ENCODE measurements at places on chromosomes 4 and X. TPM values are rescaled to one million over a fixed set of nuclear protein-coding genes. Genes with fewer than 3 reads are reported as not detected.

The EXOC1L gene
- total RNA-seq: not detected

The SMIM14 gene
- 26.2 TPM for total RNA-seq

The TBX22 gene
- not detected for total RNA-seq

The RIPPLY1 gene
- total RNA-seq: not detected

The RBM47 gene
- total RNA-seq: 2.3 TPM

The DGKK gene
- not detected for total RNA-seq

The ZBTB49 gene
- total RNA-seq: 5.9 TPM

The CXCR3 gene
- not detected for total RNA-seq

The UBL4A gene
- 33.0 TPM for total RNA-seq

The SRPK3 gene
- total RNA-seq: 0.44 TPM

The TRAM1L1 gene
- 1.9 TPM for total RNA-seq

The DAPP1 gene
- not detected for total RNA-seq

The STEEP1 gene
- total RNA-seq: 43.8 TPM

The NHS gene
- 5.3 TPM for total RNA-seq

The GPR78 gene
- 1.3 TPM for total RNA-seq

All from placental pericyte (primary cell).